ENCODE measurements at places on chromosomes 16 and 17.
A peak's percentile ranks its signal among the peaks of the same experiment; 100 is the strongest.

GRCh38 chr17:40975516-40975915 is 8.6 kb downstream of the KRT40 start:
- DNase-seq: no peak

DNA sequence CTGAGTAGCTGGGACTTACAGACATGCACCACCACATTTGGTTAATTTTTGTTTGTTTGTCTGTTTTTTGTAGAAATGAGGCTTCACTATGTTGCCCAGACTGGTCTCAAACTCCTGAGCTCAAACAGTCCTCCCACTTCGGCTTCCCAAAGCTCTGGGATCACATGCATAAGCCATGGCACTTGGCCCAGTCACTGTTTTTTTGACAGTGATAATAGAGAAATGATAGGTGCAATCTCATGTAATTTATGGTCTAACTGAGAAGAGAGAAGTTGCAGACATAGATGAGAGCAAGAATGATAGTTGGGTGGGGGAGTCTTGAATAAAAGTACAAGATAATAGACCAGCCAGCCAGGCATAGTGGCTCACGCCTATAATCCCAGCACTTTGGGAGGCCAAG is 89.7 kb upstream of the TNRC6A start:
- no peak for DNase-seq

DNA sequence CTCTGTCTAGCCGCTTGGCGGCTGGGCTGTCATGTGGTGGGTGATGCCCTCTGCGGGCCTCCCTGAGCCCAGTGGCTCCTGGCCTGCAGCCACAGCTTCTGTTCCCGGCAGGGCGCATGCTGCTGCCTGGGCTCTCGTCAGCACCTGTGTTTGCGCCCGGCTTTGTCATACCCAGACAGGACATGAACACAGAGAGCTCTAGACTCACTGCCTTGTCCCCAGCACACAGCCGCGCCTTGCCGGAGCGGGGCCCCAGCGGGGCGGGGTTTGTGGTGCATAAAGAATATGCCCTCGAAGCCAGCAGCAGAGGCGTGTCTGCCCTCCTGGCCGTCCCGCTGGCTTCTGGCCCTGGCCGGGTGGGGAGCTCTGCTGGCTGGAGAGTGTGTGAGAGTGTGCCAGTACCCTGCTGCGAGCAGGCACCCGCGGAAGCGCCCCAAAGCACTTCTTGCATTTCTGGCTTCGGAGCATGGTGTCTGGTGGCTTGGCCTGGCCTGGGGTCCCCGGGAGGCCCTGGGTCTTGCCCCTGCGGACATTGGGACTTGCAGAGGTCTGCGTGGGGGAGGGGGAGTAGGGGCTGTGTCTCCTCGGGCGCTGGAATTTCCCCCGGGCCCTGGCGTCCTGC is 14.4 kb downstream of the ASPSCR1 start:
- peak; percentile 66 for DNase-seq

DNA sequence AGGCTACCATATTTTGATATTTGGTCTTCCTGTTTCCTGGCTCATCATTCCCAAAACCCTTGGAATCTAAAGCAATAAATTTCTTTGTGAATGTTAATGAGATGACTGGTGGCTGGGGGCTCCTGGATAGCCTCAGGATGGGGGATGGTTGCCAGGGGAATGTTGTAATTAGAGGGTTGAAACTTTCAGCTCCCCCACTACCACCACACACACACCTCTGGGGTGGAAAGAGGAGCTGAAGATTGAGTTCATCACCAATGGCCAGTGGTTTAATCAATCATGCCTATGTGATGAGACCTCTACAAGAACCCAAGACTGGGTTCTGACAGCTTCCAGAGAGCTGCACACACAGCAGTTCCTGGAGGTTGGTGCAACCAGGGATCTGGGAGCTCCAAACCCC is 59.1 kb downstream of the HS3ST3A1 start:
- no peak for DNase-seq

DNA sequence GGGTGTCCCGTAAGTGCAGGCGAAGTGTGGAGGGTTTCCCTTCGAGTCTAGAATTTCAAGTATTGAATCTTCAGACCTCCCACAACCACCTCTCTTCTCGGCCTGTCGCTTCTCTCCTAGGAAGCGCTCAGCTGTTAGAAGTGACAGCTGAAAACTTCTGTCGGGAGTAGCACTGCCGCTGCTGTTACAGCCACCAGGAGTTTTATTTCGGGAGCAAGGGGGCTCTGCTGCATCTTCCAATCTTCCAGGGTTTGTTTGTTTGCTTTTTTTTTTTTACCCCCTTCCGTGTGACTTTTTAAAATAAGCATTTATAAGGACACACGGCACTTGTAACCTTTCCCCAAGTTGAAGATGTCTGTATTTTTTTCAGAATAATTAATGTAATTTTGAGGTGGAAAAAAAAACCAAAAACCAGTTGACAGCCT is 767 bp downstream of the RPS6KB1 start:
- DNase-seq: peak; percentile 51

Data from ELR (cell line).